ENCODE measurements at places on chromosomes 11 and 22. TPM values are rescaled to one million over a fixed set of nuclear protein-coding genes. Genes with fewer than 3 reads are reported as not detected.

The BRSK2 gene
- 0.35 TPM for total RNA-seq

The OR51E1 gene
- total RNA-seq, result 1.2 TPM

DNA sequence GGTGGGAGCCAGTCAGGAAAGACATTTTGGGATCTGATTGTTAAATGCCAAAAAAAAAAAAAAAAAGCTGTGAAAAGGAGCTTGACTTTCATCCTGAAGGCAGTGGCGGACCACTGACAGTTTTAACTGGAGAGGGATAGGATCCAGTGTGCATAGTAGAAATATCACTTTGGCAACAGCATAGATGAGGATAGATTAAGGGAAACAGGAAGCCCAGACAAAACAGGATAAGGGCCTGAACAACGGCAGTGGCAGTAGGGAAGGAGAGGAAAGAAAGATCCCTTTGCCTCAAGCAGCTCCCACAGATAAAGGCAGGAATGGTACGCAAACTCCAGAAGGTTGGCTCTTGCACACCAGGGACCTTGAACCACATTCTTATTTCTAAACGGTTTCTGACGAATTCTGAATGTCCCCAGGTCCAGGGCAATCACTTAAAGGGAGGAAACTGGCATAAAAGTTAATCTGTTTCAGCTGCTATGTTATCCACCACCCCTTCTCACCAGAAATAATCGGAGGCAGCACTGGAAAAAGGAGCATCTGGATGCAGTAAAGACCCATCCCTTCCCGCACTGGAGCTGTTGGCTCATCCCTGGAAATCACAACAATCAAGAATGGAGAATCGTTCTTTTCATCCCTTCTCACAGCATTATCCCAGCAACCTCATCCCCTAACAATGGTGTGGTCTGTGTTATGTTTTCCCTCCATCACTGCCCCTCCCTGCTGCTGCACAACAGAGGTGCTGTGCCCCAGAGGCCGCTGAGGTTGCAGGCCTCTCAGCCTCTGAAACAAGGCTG lies 99.1 kb downstream of the GAB2 start:
- no peaks in the 10 kb centered on the region for H3K27me3 ChIP-seq
- H3K4me1 ChIP-seq, result no peaks in the 10 kb centered on the region
- H3K27ac ChIP-seq, result no peak overlapping the region
- no peaks in the 10 kb centered on the region for H3K36me3 ChIP-seq

DNA sequence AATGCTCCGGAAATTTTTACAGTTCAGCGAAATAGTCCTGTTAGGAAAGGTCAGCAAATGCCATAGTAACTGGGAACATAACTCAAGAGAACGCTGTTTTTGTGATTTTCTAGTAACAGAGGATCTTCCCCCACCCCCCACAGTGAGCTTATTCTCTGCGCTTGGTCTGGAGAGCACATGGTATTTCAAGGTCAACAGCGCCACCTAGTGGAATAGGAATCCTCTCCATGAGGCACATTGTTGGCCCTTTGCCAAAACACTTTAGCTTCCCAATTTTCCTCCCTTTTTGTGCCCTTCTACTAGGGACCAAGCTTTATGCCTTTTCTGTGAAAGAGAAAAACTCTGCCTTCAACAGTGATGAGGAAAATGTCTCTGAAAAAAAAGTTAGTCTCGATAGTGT lies 13.2 kb upstream of the OR4C12 start:
- DNase-seq, result no peak
- H3K4me1 ChIP-seq, result no peaks in the 10 kb centered on the region
- no peak overlapping the region for H3K4me3 ChIP-seq
- H3K27ac ChIP-seq, result no peak overlapping the region
- H3K36me3 ChIP-seq, result no peaks in the 10 kb centered on the region

DNA sequence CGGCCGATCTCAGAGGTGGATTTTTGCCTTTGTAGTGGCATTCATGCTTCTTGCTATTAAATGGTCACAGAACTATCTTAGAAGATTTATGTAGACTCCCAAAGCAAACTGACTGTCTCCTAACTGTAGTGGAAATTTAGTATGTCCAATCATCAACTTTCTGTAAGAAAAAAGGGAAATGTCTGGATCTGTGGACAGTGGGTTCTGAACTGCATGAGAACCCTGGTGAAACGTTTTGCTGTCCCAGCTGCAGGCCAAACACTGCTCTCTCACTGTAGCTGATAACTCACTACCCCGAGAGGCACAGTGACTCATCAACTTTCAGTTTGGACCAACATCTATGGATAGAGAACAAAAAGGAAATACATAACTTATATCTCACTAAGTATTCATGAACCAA lies 387.1 kb downstream of the SOX6 start:
- H3K36me3 ChIP-seq, result no peaks in the 10 kb centered on the region
- no peaks in the 10 kb centered on the region for H3K4me1 ChIP-seq
- H3K27me3 ChIP-seq, result no peaks in the 10 kb centered on the region
- H3K4me3 ChIP-seq, result no peak overlapping the region

- no peaks in the 10 kb centered on the region for H3K4me1 ChIP-seq
- H3K36me3 ChIP-seq, result no peaks in the 10 kb centered on the region
- no peak for DNase-seq
- H3K27me3 ChIP-seq, result no peaks in the 10 kb centered on the region
- H3K4me3 ChIP-seq, result no peak overlapping the region
- no peak overlapping the region for H3K27ac ChIP-seq
Observed at GRCh38 chr11:69744435-69744834, 30.7 kb downstream of the FGF4 start.

The RFPL2 gene
- not detected for total RNA-seq

GRCh38 chr11:31887180-31887579 lies 76.1 kb upstream of the PAX6 start:
- DNase-seq, result no peak
- no peak overlapping the region for H3K27ac ChIP-seq
- H3K36me3 ChIP-seq, result no peaks in the 10 kb centered on the region
- H3K27me3 ChIP-seq, result no peaks in the 10 kb centered on the region
- no peak overlapping the region for H3K4me3 ChIP-seq

- no peak for DNase-seq
- H3K27me3 ChIP-seq, result no peaks in the 10 kb centered on the region
- no peak overlapping the region for H3K27ac ChIP-seq
- no peak overlapping the region for H3K4me3 ChIP-seq
- no peaks in the 10 kb centered on the region for H3K4me1 ChIP-seq
Observed at GRCh38 chr22:22138915-22139314, 105.7 kb upstream of the VPREB1 start.

DNA sequence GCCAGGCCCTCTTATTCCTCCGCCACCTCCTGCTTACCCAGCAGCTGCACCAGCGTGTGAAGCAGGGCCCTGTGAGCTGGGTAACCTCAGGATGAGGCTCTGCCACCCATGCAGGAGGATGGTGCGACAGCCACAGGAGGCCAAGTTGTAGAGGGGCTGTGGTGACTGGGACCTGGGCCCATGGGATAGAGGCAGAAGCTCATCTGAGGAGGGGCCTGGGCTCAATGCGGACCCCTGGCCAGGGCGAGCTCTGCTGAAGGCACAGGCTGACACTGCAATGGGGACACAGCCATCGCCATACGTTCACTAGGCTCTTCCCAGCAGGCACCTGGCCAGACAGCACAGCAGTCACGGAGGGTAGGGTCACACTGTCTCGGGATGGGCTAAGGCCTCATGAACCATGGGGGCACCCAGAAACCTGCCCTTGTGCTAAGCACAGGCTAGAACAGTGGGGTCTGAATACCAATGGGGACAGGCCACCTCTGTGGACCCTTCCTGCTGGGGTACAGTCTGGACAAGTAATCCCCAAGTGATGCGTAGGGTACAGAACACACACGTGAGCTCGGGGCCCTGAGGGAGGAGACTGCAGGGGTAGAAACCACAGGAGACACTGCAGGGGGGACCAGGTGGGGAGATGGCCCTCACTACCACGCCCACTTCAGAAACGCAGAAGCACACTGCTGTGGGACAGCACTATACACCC lies 35.3 kb downstream of the GNB1L start:
- H3K4me1 ChIP-seq, result peaks cover 11% of the 10 kb centered on the region
- no peak for DNase-seq
- no peak overlapping the region for H3K4me3 ChIP-seq
- H3K27ac ChIP-seq, result no peak overlapping the region
- no peaks in the 10 kb centered on the region for H3K36me3 ChIP-seq
- no peaks in the 10 kb centered on the region for H3K27me3 ChIP-seq

DNA sequence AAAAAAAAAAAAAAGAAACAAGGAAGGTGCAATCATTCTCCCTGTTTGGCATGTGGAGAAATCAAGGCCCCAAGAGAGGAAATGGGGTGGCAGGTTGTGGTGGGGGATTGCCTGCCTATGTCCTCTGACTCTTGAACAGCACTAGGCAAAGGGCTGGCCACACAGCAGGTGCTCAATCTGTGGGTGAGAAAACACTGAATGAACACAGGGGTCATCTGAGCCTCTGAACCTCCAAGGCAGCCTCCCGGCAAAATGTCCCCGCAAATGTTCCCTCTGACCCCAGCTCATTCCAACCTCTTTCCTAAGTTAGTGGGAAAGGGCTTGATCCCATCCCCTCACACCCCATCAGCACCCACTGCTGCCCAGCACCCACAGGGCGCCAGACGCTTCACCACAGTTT lies 4.6 kb downstream of the PLA2G6 start:
- no peak overlapping the region for H3K4me3 ChIP-seq
- no peaks in the 10 kb centered on the region for H3K36me3 ChIP-seq
- H3K27me3 ChIP-seq, result no peaks in the 10 kb centered on the region
- H3K4me1 ChIP-seq, result peaks cover 4% of the 10 kb centered on the region
- no peak for DNase-seq

DNA sequence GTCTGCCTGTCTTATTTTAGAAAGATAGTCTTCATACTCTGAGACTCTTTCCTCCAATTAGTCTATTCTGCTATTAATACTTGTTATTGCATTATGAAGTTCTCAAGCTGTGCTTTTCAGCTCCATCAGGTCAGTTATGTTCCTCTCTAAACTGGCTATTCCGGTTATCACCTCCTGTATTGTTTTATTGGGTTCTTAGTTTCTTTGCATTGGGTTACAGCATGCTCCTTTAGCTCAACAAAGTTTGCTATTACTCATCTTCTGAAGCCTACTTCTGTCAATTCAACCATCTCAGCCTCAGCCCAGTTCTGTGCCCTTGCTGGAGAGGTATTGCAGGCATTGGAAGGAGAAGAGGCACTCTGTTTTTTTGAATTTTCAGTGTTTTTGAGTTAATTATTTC lies 21.0 kb upstream of the OR5AK2 start:
- H3K27ac ChIP-seq, result no peak overlapping the region
- DNase-seq, result no peak
- H3K4me3 ChIP-seq, result no peak overlapping the region
- no peaks in the 10 kb centered on the region for H3K27me3 ChIP-seq
- no peaks in the 10 kb centered on the region for H3K4me1 ChIP-seq

The RASSF10 gene
- total RNA-seq, result 4.4 TPM

GRCh38 chr22:45999379-45999971 lies 22.5 kb upstream of the WNT7B start:
- no peaks in the 10 kb centered on the region for H3K36me3 ChIP-seq
- H3K27ac ChIP-seq, result no peak overlapping the region
- no peaks in the 10 kb centered on the region for H3K4me1 ChIP-seq
- no peak overlapping the region for H3K4me3 ChIP-seq
- DNase-seq, result no peak
- H3K27me3 ChIP-seq, result no peaks in the 10 kb centered on the region

DNA sequence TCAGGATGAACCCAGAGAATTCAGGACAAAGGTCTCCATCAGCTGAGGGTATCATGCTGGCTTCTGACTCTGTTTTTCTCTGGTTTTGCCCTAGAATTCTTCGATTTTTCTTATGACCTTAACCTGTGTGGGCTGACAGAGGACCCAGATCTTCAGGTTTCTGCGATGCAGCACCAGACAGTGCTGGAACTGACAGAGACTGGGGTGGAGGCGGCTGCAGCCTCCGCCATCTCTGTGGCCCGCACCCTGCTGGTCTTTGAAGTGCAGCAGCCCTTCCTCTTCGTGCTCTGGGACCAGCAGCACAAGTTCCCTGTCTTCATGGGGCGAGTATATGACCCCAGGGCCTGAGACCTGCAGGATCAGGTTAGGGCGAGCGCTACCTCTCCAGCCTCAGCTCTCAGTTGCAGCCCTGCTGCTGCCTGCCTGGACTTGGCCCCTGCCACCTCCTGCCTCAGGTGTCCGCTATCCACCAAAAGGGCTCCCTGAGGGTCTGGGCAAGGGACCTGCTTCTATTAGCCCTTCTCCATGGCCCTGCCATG lies 16.8 kb downstream of the SERPING1 start:
- H3K4me1 ChIP-seq, result no peaks in the 10 kb centered on the region
- DNase-seq, result no peak
- H3K27me3 ChIP-seq, result no peaks in the 10 kb centered on the region
- H3K36me3 ChIP-seq, result peaks cover 9% of the 10 kb centered on the region
- no peak overlapping the region for H3K27ac ChIP-seq
- H3K4me3 ChIP-seq, result no peak overlapping the region

DNA sequence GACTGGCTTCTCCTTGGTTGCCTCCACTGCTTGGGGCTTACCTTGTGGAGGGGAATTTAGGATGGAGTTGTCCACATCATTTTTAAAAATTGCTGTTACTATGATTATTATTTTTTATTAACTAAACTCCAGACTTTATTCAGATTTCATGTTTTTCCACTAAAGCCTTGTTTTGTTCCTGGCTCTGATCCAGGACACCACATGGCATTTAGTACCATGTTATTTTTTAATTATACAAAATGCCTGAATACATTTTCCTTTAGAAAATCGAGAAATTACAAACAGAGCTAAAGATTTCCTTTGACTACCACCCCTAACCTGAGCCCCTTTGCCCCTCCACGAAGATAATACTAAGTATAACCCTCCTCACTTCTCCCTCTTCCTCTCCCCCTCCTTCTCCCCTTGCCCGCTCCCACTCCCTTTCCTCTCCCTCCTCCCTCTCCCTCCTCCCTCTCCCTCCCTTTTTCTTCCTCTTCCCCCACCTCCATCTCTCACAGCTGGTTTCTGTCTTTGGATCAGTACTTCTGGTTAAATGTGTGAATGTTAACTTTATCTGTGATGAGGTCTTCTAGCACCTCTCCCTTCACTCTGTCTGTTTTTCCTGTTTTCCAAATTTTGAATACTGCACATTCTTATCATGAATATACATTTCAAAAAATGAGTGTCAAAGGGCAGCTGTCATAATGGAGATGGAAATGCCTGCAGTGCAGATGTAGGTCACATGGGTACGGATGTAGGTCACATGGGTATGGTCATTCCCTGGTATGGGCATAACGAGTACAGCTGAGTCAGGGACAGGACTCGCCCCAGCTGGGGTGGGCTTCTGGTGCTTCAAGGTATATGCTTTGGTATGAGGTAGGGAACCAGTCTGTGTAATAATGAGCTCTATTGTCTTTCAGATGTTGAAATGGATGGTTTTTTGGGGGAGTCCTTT lies 54.4 kb upstream of the OR4B1 start:
- no peak for DNase-seq
- H3K36me3 ChIP-seq, result peaks cover 49% of the 10 kb centered on the region
- no peaks in the 10 kb centered on the region for H3K27me3 ChIP-seq
- no peak overlapping the region for H3K4me3 ChIP-seq

- H3K4me1 ChIP-seq, result no peaks in the 10 kb centered on the region
- DNase-seq, result no peak
- no peak overlapping the region for H3K4me3 ChIP-seq
- no peaks in the 10 kb centered on the region for H3K36me3 ChIP-seq
Observed at GRCh38 chr11:66914505-66914904, 43.7 kb downstream of the PC start.

- H3K36me3 ChIP-seq, result no peaks in the 10 kb centered on the region
- H3K4me3 ChIP-seq, result no peak overlapping the region
- DNase-seq, result no peak
- no peak overlapping the region for H3K27ac ChIP-seq
- H3K4me1 ChIP-seq, result no peaks in the 10 kb centered on the region
- no peaks in the 10 kb centered on the region for H3K27me3 ChIP-seq
Observed at GRCh38 chr11:106770489-106771085, 247.7 kb downstream of the GUCY1A2 start.

The IL10RA gene
- total RNA-seq, result 50.3 TPM

Measured in Peyer's patch (tissue), 4 donors.